ENCODE measurements at places on chromosomes 16 and 17. TPM values are rescaled to one million over a fixed set of nuclear protein-coding genes. Genes with fewer than 3 reads are reported as not detected.

The KRTAP4-3 gene
- not detected for total RNA-seq

The ASGR1 gene
- total RNA-seq: 1.9 TPM

GRCh38 chr17:43042025-43042628 lies 17.1 kb downstream of the RND2 start:
- no peak for DNase-seq

DNA sequence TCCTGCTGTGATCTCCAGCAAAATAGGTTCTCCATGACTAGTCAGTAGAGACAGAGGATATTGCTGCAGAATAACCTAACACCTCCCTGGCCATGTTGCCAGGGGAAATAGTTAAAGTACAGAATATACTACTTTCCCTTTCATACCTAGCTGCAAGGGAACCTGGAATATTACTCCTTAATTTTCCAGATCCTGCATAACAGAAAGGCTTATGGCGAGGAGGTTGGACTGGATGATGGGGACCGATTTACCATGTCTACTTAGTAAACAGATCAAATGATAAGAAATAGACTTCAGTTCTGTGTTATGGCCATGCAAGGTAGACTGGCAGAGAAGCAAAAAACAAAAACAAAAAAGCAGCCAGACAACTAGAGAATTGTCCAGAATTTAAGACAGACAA lies 117.4 kb downstream of the MSI2 start:
- H3K4me3 ChIP-seq: no peak overlapping the region
- no peaks in the 10 kb centered on the region for H3K36me3 ChIP-seq
- H3K27me3 ChIP-seq: no peaks in the 10 kb centered on the region
- H3K27ac ChIP-seq: no peak overlapping the region
- no peaks in the 10 kb centered on the region for H3K4me1 ChIP-seq

- H3K27ac ChIP-seq: peak within 1 kb of the TSS; percentile 70
- peak within 1 kb of the TSS; percentile 95 for H3K4me3 ChIP-seq
- H3K36me3 ChIP-seq: peaks cover 24% of the 10 kb centered on the region
- no peak for DNase-seq
- no peaks in the 10 kb centered on the region for H3K27me3 ChIP-seq
These were observed at the start of gene SGSM2 for GRCh38 chr17:2336852-2337543. Gene SGSM2 (plus strand): TSS chr17:2337501. CDS start chr17:2337689, 188 bp downstream.
